Adrenal gland (tissue), 19 donors: ENCODE measurements at places on chromosomes 5 and 9. TPM values are rescaled to one million over a fixed set of nuclear protein-coding genes. Genes with fewer than 3 reads are reported as not detected.

- DNase-seq, result peak; percentile 53
- H3K27ac ChIP-seq, result peak overlapping the region; percentile 2
- no peak overlapping the region for H3K4me3 ChIP-seq
- no peaks in the 10 kb centered on the region for H3K27me3 ChIP-seq
- peaks cover 40% of the 10 kb centered on the region for H3K4me1 ChIP-seq
These were observed 59.0 kb upstream of the BOD1 start for GRCh38 chr5:173675287-173675996.

DNA sequence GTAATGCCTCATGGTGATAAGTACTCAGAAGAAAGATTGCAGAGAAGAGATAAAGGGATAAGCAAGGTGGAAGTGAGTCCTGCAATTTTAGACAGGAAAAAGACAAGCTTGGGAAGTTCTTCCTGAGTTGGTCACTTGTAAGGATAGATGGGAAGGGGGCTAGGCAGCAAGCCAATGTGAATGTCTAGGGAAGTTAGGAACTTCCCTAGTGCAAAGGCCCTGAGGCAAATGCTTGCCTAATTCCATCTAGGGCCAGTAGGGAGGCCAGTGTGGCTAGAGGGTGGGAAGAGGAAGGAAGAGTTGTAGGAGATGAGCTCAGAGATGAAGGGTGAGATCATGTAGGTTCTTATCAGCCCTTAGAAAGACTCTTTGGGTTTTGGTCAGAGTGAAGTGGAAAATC is 206.6 kb downstream of the MAT2B start:
- H3K36me3 ChIP-seq, result no peaks in the 10 kb centered on the region
- no peaks in the 10 kb centered on the region for H3K4me1 ChIP-seq
- DNase-seq, result no peak
- H3K4me3 ChIP-seq, result no peak overlapping the region
- H3K27me3 ChIP-seq, result no peaks in the 10 kb centered on the region

GRCh38 chr5:131491749-131492148 is 143.3 kb downstream of the RAPGEF6 start:
- no peaks in the 10 kb centered on the region for H3K4me1 ChIP-seq
- H3K27ac ChIP-seq, result no peak overlapping the region
- H3K27me3 ChIP-seq, result no peaks in the 10 kb centered on the region
- H3K4me3 ChIP-seq, result no peak overlapping the region
- no peaks in the 10 kb centered on the region for H3K36me3 ChIP-seq
- DNase-seq, result no peak

PCDHA12 gene
- 1.0 TPM for total RNA-seq

DNA sequence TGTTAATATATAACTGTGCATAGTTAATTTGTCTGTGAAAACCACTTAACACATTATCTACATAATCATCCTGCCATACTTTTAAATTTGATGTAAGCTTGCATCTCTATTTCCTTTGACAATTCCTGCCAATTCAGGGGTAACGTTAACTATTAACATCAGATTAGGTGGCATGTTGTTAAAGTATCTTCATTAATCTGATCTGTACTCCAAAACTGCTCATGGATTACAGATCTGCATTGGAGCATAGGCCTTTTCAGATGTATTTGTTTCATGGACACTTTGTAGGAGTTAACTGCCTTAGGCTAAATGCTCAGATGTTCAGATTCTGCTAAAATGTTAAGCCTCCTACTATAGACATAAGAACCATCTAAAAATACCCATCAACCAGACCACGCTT is 3.1 kb downstream of the RPS6 start:
- H3K27ac ChIP-seq, result no peak overlapping the region
- H3K4me1 ChIP-seq, result peaks cover 32% of the 10 kb centered on the region
- H3K27me3 ChIP-seq, result no peaks in the 10 kb centered on the region
- H3K36me3 ChIP-seq, result no peaks in the 10 kb centered on the region
- DNase-seq, result no peak

GRCh38 chr5:180084638-180085561 is 13.3 kb upstream of the RNF130 start:
- H3K27ac ChIP-seq, result no peak overlapping the region
- no peaks in the 10 kb centered on the region for H3K36me3 ChIP-seq
- no peak for DNase-seq
- H3K4me3 ChIP-seq, result no peak overlapping the region
- peaks cover 4% of the 10 kb centered on the region for H3K4me1 ChIP-seq
- no peaks in the 10 kb centered on the region for H3K27me3 ChIP-seq

DNA sequence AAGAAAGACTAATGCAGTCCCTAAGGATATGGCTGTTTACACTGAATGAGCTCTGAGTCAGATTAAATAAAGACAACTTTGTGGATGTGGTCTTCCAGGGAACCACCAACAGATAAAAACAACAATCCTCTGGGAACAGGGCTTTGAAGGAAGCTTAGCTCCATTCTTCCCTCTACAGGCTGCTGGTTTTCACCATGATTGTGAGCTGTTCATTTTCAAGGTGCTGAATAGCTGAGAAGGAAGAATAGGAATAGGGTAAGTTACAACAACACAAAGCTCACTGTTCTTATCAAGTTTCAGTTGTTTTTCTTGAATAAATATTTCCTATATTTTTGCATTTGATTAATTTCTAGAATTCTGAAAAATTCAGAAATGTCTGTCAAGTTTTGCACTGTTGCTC is 25.9 kb upstream of the PTAR1 start:
- no peaks in the 10 kb centered on the region for H3K27me3 ChIP-seq
- no peak overlapping the region for H3K4me3 ChIP-seq
- no peaks in the 10 kb centered on the region for H3K4me1 ChIP-seq
- H3K36me3 ChIP-seq, result no peaks in the 10 kb centered on the region
- DNase-seq, result no peak

DNA sequence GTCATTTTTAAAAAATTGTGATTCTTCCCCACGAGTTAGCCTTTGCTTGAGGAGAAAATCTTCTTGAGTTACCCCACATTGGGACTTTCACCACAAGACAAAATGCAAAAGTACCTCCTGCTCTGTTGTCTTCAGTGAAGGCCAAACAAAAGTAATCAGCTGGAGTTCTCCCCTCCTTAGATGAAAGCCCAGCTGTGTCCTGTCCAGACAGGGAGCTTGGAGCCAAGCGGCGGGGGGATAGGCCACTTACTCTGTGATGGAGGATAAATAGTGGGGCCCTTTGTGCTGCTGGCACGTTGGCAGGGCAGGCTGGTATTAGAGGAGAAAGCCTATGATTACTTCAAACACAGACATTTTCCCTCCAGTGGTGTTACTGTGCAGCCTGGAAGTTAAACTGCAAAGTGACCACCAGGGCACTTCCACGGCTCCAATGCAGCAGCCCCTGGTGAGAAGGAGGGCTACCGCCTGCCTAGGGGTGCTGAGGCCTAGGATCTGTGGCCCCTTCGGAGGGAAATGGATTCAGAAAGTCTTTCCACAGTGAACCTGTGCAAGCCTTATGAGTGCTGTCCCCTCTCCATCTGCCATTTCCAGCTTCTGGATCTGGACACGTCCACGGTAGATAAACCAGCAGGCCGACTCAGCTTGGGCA is 155.0 kb downstream of the TMEM167A start:
- no peak overlapping the region for H3K27ac ChIP-seq
- no peak overlapping the region for H3K4me3 ChIP-seq
- H3K27me3 ChIP-seq, result no peaks in the 10 kb centered on the region
- no peaks in the 10 kb centered on the region for H3K4me1 ChIP-seq
- DNase-seq, result no peak

TSSK1B gene
- not detected for total RNA-seq

HAND1 gene
- 6.8 TPM for total RNA-seq

GRCh38 chr5:132566657-132567056 is 9.9 kb downstream of the RAD50 start:
- H3K4me3 ChIP-seq, result no peak overlapping the region
- no peaks in the 10 kb centered on the region for H3K27me3 ChIP-seq
- H3K36me3 ChIP-seq, result no peaks in the 10 kb centered on the region
- H3K27ac ChIP-seq, result no peak overlapping the region
- no peak for DNase-seq

DNA sequence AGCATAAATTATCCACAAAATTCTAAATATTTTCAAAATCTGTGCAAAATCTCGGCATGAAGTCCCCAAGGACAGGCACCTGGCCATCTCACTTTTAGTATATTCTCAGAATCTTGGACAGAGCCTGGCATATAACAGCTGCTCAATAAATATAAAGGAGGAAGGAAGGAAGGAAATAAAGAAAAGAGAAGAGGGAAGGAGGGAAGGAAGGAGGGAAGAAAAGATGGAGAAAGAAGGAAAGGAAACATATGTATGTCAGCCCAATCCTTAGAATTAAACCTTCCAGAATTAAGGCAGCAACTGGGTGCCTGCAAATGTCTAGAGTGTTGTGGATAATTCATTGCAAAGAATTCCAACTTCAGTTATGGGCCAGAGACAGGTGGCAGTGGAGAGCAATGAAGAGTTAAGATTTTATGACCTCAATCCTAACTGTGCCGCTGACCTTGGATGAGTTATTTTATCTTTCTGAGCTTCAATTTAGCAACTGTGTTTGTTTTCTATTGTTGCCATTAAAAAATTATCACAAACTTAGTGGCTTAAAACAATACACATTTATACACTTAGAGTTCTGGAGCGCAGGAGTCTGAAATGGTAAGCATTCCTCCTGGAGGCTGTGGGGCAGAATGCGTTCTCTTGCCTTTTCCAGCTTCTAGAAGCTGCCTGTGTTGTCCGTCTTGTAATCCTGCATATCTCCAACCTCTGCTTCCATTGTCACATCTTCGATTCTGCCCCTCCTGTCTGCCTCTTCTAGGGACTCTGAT is 200.9 kb upstream of the MSX2 start:
- no peak for DNase-seq
- no peaks in the 10 kb centered on the region for H3K4me1 ChIP-seq
- H3K27ac ChIP-seq, result no peak overlapping the region
- no peak overlapping the region for H3K4me3 ChIP-seq
- no peaks in the 10 kb centered on the region for H3K36me3 ChIP-seq
- H3K27me3 ChIP-seq, result no peaks in the 10 kb centered on the region

DNA sequence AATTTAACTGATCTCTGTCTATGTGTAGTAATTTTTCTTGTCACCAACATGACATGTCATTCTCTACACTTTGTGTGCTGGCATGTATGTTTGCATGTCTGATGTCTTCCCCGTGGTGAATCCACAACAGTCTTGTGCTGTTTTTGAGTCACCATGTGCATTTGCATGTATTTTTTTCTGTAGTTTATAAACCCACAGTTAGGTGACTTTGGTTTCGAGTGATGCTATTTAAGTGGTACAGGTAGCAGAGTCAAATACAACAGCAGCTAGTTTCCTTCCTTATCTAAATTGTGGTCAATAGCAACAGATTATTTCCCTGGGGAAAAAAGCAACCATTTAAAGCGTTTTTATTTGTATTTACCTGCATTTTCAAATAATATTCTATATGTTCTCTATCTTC is 89.9 kb upstream of the FSD1L start:
- DNase-seq, result no peak
- H3K27me3 ChIP-seq, result no peaks in the 10 kb centered on the region
- no peaks in the 10 kb centered on the region for H3K36me3 ChIP-seq
- H3K4me1 ChIP-seq, result no peaks in the 10 kb centered on the region
- H3K27ac ChIP-seq, result no peak overlapping the region

SMARCA2 gene
- total RNA-seq, result 192 TPM

DNA sequence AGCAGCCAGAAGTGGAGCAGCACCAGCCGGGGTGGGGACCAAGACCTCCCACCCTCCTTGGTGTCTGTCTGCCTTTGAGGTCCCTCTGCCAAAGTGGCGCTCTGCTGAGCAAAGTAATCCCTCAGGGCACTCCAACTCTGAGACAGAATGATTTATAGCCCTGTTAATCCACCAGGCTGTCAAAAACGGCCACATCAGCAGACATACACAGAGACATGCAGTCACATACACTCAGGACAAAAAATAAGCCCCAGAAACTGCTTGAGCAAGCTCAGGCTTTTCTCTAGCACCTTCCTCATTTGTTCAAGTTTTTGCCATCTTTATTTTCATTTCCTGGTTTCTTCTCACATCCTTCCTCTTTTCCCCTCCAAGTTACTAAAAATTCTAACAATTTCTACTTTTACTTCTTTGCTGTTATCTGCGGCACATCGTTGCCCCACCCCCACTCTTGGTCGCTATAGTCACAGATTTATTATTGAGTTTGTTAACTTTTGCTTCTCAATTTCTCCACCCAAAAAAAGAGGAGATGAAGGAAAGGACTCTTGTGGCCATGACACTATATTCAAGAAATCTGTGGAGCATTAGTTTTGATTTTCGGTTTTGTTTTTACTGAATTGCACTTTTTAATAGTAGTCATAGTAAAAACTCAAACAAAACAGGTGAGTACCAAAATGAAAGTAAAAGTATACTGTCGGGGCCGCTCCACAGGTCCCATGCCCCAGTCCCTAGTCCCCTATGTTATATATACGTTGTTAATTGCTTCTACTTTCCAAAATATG is 17.4 kb upstream of the ADRB2 start:
- H3K27ac ChIP-seq, result no peak overlapping the region
- no peaks in the 10 kb centered on the region for H3K36me3 ChIP-seq
- H3K27me3 ChIP-seq, result no peaks in the 10 kb centered on the region

DNA sequence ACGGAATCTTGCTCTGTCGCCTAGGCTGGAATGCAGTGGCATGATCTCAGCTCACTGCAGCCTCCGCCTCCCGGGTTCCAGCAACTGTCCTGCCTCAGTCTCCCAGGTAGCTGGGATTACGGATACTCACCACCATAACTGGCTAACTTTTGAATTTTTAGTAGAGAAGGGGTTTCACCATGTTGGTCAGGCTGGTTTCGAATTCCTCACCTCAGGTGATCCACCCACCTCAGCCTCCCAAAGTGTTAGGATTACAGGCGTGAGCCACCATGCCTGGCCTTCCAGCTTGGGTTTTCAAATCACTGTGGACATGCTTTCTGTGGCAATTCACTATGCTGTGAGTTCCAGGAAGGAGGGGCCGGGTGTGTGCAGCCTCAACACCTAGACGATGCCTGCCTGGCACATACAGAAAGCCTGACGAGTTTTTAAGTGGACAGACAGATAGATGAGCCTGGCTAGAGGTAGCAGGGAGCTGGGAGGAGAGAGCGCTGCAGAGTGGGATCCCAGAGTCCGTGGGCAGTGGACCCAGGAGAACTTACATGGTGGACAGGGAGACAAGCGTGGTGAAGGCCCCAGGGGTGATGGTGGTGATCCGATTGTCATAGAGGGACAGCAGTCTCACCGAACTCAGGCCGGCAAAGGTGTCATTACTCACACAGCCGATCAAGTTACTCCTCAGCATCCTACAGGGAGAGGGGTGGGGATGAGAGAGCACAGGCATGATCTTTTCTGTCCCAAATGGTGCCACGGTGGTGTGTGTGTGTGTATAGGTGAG is 173.4 kb upstream of the PANK3 start:
- no peak for DNase-seq
- H3K4me3 ChIP-seq, result no peak overlapping the region
- H3K36me3 ChIP-seq, result no peaks in the 10 kb centered on the region
- H3K27me3 ChIP-seq, result no peaks in the 10 kb centered on the region
- H3K27ac ChIP-seq, result no peak overlapping the region
- no peaks in the 10 kb centered on the region for H3K4me1 ChIP-seq

GRCh38 chr5:116355819-116356601 is 218.6 kb downstream of the SEMA6A start:
- no peaks in the 10 kb centered on the region for H3K36me3 ChIP-seq
- no peak overlapping the region for H3K4me3 ChIP-seq
- peaks cover 10% of the 10 kb centered on the region for H3K4me1 ChIP-seq
- no peak overlapping the region for H3K27ac ChIP-seq
- no peak for DNase-seq
